ENCODE measurements at places on chromosomes 3 and 15. TPM values are rescaled to one million over a fixed set of nuclear protein-coding genes. Genes with fewer than 3 reads are reported as not detected.
A peak's percentile ranks its signal among the peaks of the same experiment; 100 is the strongest.

GRCh38 chr3:182729903-182730674 lies 63.2 kb upstream of the ATP11B start:
- no peak for DNase-seq

DNA sequence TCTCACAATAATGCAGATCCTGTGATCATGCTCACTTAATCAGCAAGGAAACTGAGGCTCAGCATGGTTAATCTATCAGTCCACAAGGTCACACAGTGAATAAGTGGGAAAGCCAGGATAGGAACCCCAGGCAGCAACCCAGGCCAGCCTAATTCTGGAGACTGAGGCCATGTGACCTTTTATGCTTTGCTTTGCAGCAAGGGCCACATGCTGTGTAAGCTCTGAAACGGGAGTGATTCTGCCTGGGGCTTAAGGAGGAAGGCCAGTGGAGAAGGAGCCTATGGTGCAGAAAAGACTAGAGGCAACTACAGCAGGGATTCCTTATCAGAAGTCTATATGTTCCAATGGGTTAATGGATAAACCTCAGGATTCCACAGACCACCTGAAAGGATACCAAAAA lies 157.6 kb upstream of the PPP2R3A start:
- DNase-seq = no peak

- no peak for DNase-seq
Measured at GRCh38 chr3:110324171-110324705, 747.4 kb upstream of the NECTIN3 start.

GRCh38 chr3:138135833-138136194 lies 3.6 kb upstream of the A4GNT start:
- DNase-seq = no peak

DNA sequence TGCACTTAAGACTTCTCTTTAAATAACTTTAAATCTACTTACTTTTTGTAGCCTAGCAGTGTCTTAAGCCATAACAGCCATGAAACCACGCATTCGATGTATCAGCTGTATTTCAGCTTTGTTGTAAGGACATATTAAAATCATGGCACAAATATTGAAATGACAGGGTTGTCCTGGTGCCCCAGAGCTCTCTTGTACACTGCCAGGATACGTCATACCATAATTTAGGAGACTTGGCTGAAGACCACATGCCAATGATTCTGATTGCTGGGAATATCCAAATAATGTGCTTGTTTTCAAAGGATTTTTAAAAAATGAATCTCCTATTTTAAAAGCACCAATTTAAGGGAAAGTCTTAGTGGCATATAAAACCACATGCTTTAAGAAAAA lies 265.4 kb downstream of the SLCO3A1 start:
- DNase-seq = no peak

- peak; percentile 66 for DNase-seq
Measured at GRCh38 chr3:120688121-120688520, 6.1 kb upstream of the HGD start.

GRCh38 chr15:41790756-41791546 lies 16.7 kb downstream of the MAPKBP1 start:
- DNase-seq = peak; percentile 76

GRCh38 chr3:165111401-165111800 lies 33.1 kb upstream of the SI start:
- DNase-seq = no peak

DNA sequence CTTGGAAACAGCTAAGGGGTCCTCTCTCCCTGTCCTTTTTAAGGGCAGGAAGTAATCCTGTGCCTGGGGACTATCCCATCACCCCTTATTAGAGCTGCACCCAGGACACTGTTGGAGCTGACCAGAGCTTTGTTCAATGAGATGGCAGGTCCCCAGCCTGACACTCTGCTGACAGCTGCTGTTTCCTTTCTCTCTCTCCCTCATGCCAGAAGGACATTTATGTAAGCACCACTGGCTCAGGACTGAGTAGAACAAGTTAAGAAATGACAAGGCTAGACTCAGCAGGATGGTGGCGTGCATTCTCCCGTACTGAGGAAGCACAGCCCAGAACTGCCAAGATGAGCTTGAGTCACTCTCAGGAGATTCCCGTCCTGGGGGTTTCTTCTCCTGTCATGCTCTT lies 17.3 kb downstream of the GJD2 start:
- peak; percentile 84 for DNase-seq

- no peak for DNase-seq
Measured at GRCh38 chr3:195077611-195078540, 193.1 kb downstream of the XXYLT1 start.

GRCh38 chr3:57544181-57545125 lies at the start of gene DNAH12:
TSS of gene DNAH12 (minus strand) at chr3:57544344. CDS start at chr3:57542870, 1,474 bp downstream.
- peak; percentile 42 for DNase-seq

- DNase-seq = no peak
Measured at GRCh38 chr3:5972586-5972985, 785.1 kb downstream of the EDEM1 start.

DNA sequence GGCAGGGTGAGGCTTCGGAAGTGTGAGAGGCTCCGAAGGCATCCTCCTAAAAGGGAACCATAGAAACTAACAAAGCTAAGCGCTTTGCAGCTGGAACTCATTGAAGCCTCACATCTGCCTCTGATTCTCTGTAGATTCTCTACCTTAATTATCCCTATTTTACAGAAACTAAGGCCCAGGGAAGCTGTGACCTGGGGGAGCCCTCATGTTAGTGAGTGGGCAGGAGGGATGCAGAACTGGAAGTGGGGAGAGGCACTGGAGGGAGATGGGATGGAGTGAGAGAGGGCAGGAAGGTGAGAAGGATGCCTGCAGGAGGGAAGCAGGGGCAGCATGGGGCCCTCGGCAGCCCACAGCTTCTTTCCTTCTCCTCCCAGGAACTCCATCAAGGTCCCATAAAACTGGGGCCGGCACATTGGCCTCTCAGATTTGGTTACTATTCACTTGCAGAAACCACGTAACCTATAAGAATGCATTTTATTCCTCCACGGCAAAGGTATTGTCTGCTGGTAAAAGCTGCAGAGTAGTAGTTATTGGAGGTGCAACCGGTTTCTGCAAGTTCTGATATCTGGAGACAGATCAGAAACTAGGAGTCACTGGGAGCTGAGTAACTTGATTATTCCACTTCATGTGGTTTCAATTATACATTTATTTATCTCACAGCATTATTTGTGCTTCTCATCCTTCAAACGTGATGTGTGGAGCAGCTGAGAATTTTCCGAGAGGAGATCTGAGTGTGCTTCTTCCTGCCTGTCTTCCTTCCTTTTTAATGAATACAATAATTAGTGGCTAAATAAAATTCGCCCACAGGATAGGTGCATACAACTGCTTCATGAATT lies 24.0 kb upstream of the CHCHD6 start:
- DNase-seq = peak; percentile 53

DNA sequence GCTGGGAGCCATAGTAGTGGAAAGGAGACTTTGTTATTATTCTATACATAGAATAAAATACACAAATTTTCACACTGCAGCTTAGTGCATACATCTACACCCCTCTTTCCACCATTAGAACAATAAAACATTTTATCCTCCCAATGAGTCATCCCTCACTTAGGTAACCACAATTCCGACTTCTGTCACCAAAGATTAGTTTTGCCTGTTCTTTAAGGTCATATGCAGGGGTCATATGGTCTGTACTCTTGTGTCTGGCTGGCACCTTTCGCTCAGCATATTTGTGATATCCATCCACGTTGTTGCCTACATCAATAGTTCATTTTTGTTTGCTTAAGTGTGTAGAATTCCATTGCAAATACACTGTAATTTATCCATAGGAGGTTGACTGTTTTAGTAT lies 399.4 kb downstream of the SHQ1 start:
- DNase-seq = peak; percentile 27

- DNase-seq = no peak
Measured at GRCh38 chr3:189983612-189984011, 137.1 kb downstream of the P3H2 start.

DNA sequence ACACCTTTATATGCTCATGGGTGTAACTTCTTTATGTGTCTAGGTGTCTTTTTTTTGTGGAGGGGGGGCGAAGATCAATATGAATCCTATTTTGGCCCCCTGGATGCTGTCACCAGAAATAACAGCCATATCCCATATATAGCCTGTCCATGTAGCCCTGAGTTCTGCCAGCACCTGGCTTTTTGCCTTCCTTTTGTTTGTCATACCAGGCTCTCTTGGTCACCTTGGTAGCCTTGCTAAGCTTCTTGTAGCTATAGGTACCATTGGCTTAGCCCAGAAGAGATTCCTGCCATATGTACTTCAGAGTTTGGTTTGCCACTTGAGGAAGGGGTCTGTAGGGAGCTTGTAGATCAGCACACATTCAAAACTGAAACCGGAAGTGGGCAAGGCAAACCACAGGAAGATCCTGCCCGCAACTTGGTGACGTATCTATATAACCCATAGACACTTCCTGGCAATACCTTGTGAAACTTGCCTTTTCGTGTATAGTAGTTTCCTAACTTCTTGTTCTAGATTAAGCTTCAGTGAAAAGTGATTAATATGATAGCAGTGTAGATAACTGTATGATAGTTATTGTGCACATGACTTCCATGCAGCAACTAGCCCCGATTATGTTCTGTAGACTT lies 11.9 kb downstream of the RASA2 start:
- no peak for DNase-seq

- no peak for DNase-seq
Measured at GRCh38 chr3:52721002-52721729, 15.3 kb downstream of the SPCS1 start.

DNA sequence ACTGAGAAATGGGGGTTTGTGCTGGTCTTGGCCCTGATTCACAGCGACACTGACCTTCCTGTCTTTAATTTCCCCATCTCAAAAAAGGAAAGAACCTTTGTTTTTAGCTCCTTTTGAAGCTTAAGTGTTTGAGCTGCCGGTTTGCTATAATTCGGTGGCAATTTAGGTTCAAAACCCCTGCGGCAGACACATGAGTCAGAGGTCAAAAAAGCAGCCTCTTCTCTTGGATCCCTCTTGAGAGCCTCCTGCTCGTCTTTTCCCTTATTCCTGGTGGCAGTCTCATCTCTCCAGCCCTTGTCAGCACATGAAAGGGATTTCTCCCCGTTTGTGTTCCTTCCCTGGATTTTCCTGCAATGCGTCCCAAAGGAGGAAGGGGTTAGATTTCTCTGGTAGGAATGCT lies 64.5 kb downstream of the GRIP2 start:
- no peak for DNase-seq

DNA sequence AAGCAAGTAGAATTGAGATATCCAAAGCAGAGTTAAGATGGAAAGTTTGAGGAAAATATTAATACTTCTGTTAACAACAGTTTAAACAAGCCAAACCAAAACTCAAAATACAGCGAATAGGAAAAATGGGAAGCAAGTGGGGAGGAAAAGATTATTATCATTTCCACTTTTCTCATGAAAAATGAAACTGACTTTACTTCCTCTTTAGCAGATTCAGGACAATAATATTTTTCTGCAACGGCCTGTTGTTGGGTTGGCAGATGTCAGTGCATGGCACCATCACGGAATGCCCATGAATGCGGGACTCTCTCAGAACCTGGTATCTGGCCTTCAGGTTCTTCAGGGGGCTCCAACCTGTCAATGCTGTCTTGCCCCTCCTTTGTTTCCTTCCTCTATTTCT lies 11.1 kb downstream of the ANKUB1 start:
- DNase-seq = no peak

Gene CNTN6
- not detected for polyA plus RNA-seq

Gene GUCA1C
- polyA plus RNA-seq = not detected

Gene LMAN1L
- not detected for polyA plus RNA-seq

Gene RNU6-1
- polyA plus RNA-seq = not detected

Gene CPN2
- not detected for polyA plus RNA-seq

Gene SPTBN5
- polyA plus RNA-seq = not detected

Gene GABRB3
- polyA plus RNA-seq = 0.15 TPM

Gene SUSD5
- polyA plus RNA-seq = 0.09 TPM

Gene SCAANT1
- not detected for polyA plus RNA-seq

Gene UROC1
- not detected for polyA plus RNA-seq

Gene HTR3E
- polyA plus RNA-seq = not detected

Gene IQSEC1
- 5.1 TPM for polyA plus RNA-seq

Gene ISLR2
- 0.20 TPM for polyA plus RNA-seq

Gene CCDC39
- not detected for polyA plus RNA-seq

Gene ERC2
- polyA plus RNA-seq = not detected

Gene VGLL3
- polyA plus RNA-seq = 80.5 TPM

Gene APOD
- 3.7 TPM for polyA plus RNA-seq

Gene PDHB
- polyA plus RNA-seq = 119 TPM

Measured in GM23248 (cell line).